ENCODE measurements at places on chromosomes 5 and 9.

DNA sequence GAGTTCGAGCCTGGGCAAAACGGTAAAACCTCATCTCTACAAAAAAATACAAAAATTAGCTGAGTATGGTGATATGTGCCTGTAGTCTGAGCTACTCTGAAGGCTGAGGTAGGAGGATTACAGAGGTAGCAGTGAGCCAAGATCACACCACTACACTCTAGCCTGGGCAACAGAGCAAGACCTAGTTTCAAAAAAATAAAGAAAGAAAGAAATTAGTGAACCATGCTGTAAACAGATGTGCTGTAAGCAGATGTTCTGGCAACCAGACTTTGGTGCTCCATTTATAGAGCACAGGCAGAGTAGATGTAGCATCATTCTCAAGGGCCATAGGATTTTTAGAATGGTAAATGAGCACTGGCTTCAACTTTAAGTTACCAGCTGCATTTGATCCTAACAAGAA, 115.4 kb downstream of the ST8SIA4 start:
- DNase-seq, result no peak

DNA sequence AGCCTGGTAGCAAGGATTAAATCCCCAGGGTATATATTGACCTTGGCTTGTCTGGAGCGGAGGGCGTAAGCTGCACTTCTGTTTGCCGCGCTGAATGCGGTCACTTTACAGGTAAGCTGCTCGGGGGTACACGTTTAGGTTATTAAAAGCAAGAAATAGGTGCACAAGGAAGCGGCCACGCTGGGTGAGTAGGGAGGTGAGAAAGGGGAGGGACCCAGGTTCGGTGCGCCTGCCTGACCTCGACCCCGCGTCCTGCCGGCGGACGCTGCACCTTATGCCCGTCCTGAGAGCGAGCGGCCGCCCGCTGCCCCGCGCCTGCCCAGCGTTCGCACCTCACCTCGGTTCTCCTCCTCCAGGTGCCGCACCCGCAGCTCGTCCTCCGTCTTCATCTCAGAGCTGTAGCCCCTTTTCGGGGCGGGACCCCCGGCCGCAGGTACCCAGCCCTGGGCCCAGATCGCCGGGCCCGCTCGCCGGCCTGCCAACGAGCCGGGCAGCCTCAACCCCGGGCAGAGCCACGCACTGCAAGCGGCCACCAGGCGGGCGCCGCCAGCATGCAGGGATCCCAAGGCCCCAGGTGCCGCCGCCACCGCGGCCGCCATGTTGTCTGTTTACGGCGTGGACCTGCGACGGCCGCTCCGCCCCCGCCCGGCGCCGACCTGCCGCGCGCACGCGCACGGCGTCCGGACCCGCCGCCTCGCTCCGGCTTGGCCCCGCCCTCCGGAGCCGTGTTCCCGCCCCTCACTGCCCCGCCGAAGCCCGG, at the start of gene AUH:
TSS of gene AUH (minus strand) at position 628 of the 760 bp plus-strand sequence. CDS start at position 599, 29 bp downstream.
- DNase-seq, result peak; percentile 78

DNA sequence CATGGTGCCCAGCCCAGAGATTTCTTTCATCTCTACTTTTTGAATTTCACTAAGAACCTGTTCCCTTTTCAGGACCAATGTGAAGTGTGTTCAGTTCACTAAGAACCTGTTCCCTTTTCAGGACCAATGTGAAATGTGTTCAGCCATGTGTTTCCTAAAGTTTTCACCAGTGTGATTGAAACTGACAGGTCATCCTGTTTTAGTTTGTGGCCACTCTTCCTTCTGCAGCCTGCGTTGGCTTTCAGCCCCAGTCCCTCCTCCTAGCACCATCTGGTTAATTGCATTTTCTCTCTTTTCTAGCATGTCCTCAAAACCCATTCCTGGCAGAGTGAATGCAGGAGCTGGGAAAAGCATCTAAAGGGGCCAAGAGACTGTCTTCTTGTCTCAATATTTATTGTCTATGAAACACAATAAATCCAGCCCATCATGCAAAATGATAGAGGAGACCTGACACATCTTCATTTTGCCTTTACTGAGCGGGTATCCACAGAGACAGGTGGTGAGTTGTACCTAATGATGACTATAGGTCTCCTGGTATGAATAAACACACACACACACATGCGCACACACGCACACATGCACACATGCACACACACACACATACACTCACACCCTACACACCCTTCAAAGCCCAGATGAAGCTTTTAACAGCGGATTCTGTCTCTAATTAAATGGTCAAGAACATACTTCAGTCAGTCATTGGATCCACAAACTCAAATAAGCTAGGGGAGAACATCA, 6.1 kb upstream of the PANK3 start:
- DNase-seq, result no peak

GRCh38 chr9:112752334-112753125, 2.0 kb downstream of the SNX30 start:
- DNase-seq, result no peak

DNA sequence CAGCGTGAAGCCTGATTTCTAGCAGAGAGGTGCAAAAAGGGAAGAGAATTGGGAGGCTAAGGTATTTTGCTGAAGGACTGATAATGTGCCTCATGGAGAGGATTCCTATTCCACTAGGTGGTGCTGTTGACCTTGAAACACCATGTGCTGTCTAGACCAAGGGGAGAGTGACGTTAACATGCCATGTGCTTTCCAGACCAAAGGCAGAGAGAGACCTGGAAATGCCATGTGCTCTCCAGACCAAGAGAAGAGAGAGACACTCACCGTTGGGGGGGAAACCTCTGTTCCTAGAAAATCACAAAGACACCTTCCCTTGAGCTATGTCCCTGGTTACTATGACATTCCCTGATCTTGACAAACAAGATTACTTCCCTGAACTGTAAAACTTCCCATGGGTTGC, 286.0 kb upstream of the TUSC1 start:
- no peak for DNase-seq

- DNase-seq, result peak; percentile 11
Observed at GRCh38 chr5:80140496-80140895, 105.3 kb downstream of the THBS4 start.

GRCh38 chr5:149938279-149938678, 6.3 kb downstream of the PDE6A start:
- no peak for DNase-seq

- no peak for DNase-seq
Observed at GRCh38 chr5:159737263-159737662, 179.0 kb upstream of the ADRA1B start.

DNA sequence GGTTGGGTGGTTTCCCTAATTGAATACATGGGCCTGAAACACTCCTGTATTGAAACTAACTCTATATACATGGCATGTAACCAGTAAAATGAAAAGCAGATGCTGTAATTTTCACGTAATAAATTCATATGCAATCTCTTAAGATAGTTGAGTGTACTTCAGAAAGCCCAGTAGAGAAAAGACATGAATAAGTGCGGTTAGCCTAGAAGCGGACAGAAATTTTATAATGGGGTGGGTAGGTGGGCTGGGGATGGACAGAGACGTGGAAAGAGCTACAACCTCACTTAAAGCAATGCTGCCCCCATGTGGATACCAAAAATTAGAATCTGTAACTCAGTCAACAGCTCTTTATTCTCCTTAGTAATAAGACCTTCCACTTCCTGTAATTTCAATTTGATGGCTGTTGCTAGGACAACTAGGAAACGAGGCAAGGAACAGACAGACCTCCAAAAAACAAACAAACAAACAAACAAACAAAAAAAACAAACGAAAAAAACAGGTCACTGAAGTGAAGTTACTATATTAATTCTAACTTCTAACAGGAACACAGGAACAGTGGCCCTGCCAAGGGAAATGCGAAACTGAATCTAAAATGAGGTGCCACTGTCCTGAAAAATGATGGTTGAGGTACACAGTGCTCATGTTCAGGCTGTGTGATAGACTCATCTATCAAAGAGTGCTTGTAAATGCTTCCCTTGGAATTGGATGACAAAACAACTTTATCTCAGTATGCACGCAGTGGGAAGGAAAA, 103.4 kb upstream of the GNA14 start:
- DNase-seq, result no peak

DNA sequence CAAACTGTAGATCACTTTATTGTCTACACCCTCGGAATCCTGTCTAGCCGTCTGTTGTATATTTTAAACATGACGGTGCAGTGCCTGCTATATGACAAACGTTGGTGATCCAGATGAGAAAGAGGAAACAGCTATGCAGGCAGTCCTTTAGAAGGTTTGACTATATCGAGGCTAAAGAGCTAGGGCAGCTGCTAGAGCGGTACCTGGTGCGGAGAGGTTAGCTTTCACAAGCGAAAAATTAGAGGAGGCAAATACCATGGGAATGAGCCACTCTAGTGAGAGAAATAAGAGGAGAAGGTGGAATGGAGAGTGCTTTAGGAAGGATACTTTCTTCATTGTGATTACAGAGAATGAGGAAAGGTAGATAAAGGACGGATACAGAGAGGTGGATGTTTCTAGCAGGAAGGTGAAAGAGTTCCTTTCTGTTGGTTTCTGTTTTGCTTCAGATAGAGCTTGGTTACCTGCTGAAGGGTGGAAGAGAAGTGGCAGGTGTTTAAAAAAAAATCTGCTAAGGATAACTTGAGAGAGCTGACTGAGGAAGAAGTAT, 959 bp upstream of the FBXL17 start:
- DNase-seq, result no peak

- DNase-seq, result no peak
Observed at GRCh38 chr9:2248768-2249265, 233.7 kb downstream of the SMARCA2 start.

- DNase-seq, result no peak
Observed at GRCh38 chr5:172768098-172768572, 2.9 kb downstream of the DUSP1 start.

- no peak for DNase-seq
Observed at GRCh38 chr9:85483208-85483607, 258.5 kb downstream of the AGTPBP1 start.

GRCh38 chr5:35816881-35817521, 39.7 kb upstream of the IL7R start:
- DNase-seq, result no peak

GRCh38 chr5:132458651-132459030, 31.9 kb downstream of the IRF1 start:
- no peak for DNase-seq

DNA sequence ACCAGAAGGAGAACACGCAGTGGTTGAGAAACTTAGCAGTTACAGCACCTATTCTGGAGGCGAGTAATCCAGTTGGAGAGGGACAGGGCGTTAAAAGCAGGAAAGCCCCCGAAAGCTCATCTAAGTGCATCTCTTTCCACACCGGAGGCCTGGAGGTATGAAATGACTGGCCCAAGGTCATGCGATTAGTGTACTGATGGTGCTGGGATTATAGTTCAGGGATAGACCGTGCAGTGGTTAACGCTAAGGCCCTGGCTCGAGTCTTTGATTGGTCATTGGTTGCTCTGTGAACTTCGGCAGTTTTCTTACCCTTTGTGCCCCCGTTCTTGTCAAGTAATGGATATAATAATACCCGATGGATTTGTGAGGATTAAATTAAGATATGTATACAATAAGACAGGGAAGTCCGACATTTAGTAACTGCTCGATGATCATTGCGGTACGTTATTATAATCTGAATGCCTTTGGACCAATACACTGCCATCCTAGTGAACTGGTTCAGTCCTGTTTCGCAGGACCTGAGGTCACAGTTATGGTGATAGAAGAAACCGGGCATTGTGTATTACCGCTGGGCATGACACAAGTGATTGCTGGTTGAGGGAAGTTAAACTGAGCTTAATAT, 960 bp downstream of the CANX start:
- no peak for DNase-seq

DNA sequence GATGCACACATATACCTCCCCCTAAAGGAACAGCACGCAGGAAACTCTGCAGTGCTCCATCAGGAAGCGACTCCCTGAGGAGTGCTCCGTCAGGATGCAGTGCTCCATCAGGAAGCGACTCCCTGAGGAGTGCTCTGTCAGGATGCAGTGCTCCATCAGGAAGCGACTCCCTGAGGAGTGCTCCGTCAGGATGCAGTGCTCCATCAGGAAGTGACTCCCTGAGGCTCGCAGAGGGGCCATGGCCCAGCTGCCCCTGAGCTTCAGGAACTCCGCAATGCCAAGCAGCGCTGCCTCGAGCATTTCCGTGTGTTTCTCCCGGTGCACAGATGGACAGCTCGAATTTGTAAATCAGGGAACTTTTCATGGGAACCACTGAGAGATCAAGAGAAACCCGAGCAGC, 88.1 kb downstream of the PAX5 start:
- DNase-seq, result no peak

- DNase-seq, result no peak
Observed at GRCh38 chr5:56622141-56622540, 193.2 kb upstream of the MAP3K1 start.

GRCh38 chr5:72107131-72107900, at the start of gene MAP1B:
Gene MAP1B (plus strand): TSS chr5:72107475. CDS start chr5:72107532, 57 bp downstream.
- no peak for DNase-seq

- DNase-seq, result no peak
Observed at GRCh38 chr5:14572836-14573235, 8.8 kb upstream of the OTULINL start.

DNA sequence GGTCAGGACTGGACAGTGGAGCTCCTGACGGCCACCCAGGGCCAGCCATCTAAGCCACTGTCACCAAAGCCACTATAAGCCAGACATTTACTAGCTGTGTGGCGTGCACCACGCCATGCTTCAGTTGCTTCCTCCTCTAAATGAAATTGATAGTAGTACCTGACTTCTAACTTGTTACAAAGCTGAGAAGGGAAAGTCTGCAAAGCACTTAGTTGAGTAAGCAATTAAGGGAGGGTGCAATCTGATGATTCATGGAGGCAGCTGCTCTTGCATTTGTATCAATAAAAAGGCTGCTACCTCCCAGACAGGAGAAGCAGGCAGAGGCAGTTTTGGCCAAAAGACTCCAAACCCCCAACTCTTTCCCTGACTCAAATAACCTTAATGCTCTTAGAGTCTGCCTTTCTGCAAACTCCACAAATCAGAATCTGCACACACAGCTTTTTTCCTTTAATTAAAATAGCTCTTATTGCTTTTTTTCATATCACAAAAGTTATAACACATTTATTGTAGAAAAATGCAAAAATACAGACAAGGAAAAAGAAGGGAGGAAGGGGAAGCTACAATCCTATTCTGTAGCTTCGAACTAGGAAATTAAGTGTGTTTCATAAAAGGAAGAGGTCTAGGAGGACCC, 19.3 kb upstream of the RAPGEF1 start:
- no peak for DNase-seq

DNA sequence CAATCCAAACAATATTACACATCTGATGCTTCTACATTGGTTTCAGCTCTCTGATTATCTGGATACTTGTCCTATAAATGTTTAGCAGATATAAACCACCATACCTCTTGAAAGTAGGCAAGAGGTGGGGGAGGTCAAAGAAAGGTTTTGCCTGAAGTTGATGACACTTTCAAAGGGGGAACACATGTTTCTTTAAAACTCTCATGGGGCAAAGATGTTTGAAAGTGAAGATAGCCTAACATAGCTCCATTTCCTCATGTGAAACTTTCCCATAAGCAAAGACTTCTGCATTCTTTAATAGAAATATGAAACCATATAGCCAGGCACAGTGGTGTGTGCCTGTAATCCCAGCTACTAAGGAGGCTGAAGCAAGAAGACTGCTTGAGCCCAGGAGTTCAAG, 62.1 kb downstream of the CETN3 start:
- no peak for DNase-seq

GRCh38 chr9:124580186-124580585, 73.0 kb upstream of the NR5A1 start:
- no peak for DNase-seq
